ENCODE measurements at places on chromosomes 4 and X. TPM values are rescaled to one million over a fixed set of nuclear protein-coding genes. Genes with fewer than 3 reads are reported as not detected.

DNA sequence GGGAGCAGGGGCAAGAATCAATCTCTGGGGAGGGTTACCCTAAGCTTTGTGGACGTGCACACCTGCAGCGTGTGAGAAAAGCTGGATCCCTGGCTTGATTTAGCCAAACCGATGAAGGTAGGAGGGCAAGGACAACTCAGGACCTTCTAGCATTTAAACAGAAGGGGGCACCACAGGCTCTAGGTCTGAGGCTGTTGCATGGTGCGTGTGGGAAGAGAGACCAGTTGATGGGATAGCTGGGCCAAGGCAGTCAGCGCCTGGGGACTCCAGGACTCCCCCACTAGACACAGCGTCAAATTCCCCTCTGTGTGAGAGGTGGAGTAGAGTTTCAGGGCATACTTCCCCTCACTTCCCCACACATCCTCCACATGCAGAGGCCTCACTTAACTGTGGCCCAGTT is 4.3 kb downstream of the GABRQ start:
- no peaks in the 10 kb centered on the region for H3K36me3 ChIP-seq
- no peak overlapping the region for H3K4me3 ChIP-seq
- no peak overlapping the region for H3K27ac ChIP-seq
- DNase-seq, result no peak
- H3K27me3 ChIP-seq, result no peaks in the 10 kb centered on the region

- no peaks in the 10 kb centered on the region for H3K4me1 ChIP-seq
- no peaks in the 10 kb centered on the region for H3K27me3 ChIP-seq
- H3K4me3 ChIP-seq, result no peak overlapping the region
- no peak overlapping the region for H3K27ac ChIP-seq
- DNase-seq, result no peak
Observed at GRCh38 chrX:72366701-72367454, 61.2 kb upstream of the CITED1 start.

The PFKFB1 gene
- total RNA-seq, result 0.25 TPM

GRCh38 chr4:185280608-185281007 is 71.2 kb downstream of the SNX25 start:
- no peaks in the 10 kb centered on the region for H3K36me3 ChIP-seq
- H3K4me1 ChIP-seq, result no peaks in the 10 kb centered on the region
- H3K4me3 ChIP-seq, result no peak overlapping the region
- peak overlapping the region; percentile 62 for H3K27ac ChIP-seq
- no peak for DNase-seq
- H3K27me3 ChIP-seq, result no peaks in the 10 kb centered on the region
